ENCODE measurements at places on chromosomes 1 and 21. TPM values are rescaled to one million over a fixed set of nuclear protein-coding genes. Genes with fewer than 3 reads are reported as not detected.

DNA sequence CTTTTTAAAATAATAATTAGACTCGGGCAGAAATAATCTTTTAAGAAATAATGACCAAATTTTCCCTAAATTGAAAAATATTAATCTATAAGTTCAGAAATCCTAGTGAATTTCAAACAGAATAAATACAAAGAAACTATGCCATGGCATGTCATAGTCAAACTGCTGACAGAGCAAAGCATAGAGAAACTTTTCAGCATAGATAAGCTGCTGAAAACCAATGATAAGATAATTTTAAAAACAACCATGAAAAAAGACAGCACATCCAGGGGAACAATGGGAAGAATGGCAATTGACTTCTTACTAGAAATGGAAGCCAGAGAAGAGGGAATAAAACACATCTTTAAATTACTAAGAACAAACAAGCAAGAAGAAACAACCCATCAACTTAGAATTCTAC lies 19.8 kb downstream of the CD1D start:
- DNase-seq: no peak

DNA sequence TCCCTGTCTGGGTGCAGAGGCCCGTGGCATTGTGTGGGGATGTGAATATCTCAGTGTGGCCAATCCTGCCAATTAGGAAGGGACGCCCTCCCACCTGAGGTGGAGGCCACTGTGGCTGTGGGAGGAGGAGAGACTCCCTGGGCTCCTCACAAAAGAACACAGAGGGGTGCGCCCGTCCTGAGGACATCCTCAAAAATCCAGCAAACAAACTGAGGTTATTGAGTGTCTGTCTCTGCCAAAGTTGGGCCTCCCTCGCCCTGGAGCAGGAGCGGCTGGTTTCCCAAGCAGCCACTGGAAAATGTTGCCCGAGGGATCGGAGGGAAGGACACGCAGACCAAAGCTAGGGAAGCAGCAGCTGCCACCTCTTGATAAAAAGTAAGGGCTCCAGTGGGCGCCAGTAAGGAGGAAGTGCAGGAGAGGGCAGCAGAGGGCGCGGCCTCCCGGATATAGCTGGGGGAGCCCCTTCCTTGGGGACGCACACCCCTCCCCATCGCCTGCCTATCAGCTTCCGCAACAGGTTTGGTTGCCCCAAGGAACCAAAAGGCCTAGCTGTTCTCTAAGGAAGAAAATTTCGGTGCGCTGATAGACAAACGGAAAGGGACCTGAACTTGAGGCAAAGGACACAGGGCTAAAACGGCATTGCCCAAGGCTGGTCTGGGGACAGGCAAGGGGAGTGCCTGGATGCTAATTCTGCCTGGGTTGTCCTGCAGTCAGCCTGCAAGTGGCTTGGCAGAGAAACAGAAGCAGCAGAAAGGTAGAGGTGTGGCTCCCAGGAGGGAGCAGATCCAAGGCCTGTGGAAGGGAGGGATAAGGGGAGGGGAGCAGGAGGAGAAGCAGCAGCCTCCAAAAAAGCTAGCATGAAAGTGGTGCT lies 1.7 kb upstream of the GRIK3 start:
- no peak for DNase-seq

GRCh38 chr1:207396168-207396746 lies 57.9 kb upstream of the CR2 start:
- no peak for DNase-seq

DNA sequence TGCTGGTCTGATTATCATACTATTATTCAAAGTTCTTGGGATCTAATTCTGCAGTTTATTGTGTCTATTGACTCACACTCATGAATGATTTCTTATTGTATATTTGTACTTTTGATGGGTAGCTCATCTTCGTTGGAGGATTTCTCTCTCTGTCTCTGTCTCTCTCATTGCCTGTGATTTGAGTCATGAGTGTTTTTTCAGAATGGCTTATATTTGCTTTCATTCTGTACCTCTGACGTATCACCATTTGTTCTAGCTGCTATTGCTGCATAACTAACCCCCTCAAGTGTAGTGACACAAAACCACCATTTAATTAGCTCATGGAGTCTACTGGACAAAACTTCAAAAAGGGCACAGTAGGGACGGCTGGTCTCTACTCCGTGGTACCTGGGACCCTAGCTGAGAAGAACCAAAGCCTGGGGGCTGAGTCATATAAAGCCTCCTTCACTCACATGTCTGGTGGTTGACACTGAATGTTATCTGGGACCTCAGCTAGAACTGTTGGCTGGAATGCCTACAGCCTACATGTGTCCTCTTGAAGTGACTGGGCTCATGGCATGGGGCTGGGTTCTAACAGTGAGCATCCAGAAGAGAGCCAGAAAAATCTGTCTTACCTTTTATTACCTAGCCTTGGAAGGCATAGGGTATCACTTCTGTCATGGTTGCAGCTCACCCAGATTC lies 44.2 kb downstream of the TBX19 start:
- DNase-seq: no peak

Gene LAMB3
- 5.0 TPM for total RNA-seq

GRCh38 chr1:232447125-232447524 lies 182.8 kb downstream of the SIPA1L2 start:
- DNase-seq: no peak

DNA sequence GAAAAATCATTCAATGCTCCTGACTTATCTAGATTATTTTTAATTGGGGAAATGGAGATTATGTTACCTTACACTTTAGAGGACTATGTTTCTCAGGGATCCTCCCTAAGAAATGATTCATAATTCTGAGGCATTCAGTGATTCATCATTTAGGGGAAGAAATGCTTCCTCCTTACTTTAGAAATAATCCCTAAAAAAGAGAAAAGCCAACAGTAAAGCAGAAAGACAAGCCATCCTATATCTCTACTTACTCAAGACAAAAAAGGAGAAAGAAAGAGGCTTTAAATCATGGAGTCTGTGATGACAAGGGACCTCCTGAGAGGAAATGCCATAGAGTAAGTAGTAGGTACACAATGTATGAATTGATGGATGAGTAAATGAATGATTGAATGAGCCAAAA lies 137.0 kb downstream of the BRINP2 start:
- no peak for DNase-seq
